ENCODE measurements at places on chromosomes 16 and 17. TPM values are rescaled to one million over a fixed set of nuclear protein-coding genes. Genes with fewer than 3 reads are reported as not detected.

Gene CHP2
- not detected for total RNA-seq

DNA sequence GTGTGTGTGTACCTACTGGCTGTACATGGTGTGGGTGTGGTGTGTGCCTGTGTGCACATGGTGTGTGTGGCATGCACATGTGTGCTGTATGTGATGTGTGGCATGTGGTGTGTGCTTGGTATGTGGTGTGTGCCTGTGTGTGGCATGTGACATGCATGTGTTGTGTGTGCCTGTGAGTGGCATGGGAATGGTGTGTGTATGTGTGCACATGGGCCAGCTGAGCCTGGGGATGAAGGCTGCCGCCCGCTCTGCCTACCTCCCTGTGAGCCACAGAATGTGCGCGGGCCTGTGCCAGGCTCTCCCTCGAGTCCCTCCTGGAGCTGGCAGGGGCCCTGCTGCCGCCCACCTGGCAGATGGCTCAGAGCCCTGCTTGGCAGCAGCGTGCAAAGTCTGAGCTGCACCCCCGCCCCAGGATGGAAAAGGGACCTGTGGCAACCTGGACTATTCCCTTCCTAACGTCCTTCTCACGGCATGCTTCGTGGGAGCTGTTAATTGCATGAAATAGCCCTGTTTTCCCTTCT, 9.3 kb downstream of the PRSS27 start:
- no peak for DNase-seq

Gene ANKFN1
- total RNA-seq: not detected

DNA sequence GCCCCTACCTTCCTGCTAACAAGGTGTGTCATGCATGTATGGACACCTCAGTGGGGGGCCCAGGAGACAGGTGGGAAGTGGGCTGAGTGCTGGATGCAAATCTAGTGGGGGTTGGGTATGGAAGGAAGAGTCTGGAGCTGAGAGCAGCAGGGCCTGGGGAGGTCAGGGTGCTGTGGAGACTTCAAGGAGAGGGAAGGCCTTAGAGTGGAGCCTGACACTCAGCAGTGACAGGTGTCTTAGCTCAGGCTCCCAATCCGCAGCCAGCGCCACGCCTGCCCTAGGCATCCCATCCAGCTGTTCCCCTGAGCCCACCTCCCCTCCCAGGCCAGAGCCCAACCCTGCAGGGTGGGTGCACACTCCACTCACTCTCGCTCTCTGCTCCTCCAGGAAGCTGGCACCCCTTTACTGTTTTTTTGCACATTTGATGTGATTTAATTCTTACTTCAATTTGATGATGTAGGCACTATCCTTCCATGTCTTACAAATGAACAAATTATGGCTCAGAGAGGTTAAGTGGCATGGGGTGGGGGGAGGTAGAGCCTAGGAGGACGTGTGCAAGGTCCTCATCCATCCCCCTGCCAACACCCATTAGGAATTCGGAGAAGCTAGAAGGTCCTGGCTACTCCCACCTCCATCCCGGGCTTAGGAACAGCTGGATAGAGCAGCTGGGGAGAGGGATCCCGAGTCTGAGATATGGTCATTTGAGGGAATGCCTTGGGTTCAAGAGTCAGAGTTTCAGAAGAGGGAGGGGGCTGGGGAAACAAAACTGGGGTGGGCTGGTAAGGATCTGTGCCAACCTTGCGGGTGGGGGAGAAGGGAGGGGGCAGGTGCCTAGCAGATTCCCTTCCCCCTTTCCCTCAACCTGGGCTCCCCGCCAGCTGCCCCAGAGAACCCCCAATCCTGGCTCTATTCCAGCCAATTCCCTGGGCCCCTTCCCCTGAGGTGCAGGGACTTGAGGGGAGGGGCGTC, 2.1 kb downstream of the FAM171A2 start:
- no peak for DNase-seq

All from activated T-helper 1 cell treated with anti-CD3 and anti-CD28 coated beads, Interleukin-12 subunit alpha, Interleukin-12 subunit beta, Interleukin-2, Interleukin-4 antibody, amounts not matched to agents 30 ng/mL and 10 ng/mL and 1 ng/mL, durations not matched to agents 14 hours and 24 hours and 36 hours (primary cell).